ENCODE measurements at places on chromosomes 3 and 15.

- DNase-seq = no peak
Observed at GRCh38 chr3:98326105-98326893, 27.4 kb upstream of the OR5K4 start.

DNA sequence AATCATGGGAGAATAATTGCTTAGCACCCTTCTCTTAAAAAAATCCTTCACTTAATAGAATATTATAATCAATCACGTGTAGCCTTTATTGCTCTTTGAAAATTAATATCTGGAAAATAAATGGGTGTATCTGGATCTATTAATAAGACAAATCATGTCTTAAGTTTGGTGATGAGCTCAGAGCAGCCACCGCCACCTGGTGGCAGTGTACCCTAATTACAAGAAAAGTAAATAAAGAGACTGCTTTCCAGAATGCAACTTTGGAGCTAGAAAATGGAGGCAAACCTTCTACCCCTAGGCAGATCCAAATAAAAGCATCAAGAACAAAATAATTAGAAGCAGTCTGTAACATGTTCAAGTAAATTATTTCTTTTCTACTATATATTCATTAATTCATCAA is 43.5 kb downstream of the EPHB1 start:
- DNase-seq = no peak

- DNase-seq = no peak
Observed at GRCh38 chr3:149356044-149356592, 21.3 kb downstream of the TM4SF1 start.

DNA sequence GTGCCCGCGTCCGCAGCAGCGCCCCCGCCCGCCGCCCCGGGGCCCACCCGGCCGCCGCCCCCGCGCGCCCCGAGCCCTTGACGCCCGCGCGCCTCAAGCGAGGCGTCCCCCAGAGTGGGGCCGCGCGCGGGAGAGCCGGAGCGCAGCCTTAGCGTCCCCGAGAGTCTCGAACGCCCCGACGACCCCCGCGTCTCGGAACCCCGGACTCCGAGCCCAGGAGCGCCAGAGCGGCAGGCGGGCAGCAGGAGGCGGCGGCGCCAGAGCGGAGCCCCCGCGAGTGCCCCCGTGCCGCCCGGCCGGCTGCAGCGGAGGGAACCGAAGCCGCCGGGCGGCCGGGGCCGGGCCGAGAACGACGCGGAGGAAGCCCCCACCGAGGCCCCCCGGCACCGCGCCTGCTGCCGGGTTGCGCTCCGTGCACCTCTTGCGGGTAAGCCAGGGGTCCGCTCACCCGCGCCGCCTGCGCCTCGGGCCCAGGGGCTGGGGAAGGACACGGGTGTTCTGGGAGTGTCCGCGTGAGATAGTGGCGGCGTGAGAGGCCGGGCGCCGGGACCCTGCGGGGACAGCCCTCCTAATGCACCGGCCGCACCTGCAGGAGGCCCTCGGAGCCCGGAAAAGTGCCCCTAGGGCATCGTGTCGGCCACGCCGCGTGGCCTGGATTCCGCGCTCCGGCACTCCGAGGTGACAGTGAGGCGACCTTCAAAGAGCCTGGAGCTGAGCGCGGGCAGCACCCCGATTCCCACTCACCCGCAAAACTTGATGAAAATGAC is 52.0 kb upstream of the ULK4 start:
- DNase-seq = no peak

GRCh38 chr3:52144034-52144795 is 10.0 kb downstream of the POC1A start:
- peak; percentile 5 for DNase-seq

- DNase-seq = no peak
Observed at GRCh38 chr3:196558476-196558875, 9.9 kb downstream of the WDR53 start.

GRCh38 chr3:139491027-139491700 is 14.8 kb upstream of the RBP2 start:
- DNase-seq = no peak

DNA sequence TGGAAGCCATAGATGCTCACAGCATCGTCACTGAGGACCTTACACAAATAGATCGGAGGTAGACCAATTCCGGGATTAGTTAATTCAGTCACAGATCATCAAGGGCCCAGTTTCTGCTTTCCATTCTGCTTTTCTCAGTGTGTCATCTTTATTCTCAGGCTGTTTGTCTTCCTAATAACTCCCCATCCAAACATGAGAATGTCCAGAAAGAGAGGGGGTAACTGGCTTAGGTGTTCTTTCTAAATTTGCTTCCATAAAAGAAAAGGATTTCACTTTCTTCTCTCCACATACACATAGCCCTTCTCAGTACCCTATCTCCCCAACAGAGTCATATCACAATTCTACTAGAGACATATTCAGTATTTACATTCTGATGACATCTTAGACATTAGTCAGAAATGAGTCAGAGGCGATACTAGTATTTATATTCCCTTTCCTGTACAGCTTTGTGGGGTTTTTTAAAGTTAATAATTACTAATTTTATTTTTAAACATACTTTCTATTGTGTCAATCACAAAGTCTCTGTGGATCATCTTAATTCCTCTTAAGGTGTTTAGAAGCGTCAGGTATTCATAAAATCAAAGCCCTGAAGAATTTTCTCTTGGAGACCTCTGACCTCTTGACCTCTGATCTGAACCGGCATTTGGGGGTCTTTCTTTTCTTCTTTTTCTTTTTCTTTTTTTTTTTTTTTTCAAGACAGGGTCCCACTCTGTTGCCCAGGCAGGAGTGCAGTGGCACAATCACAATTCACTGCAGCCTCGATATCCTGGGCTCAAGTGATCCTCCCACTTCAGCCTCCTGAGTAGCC is 24.3 kb upstream of the IL12A start:
- DNase-seq = no peak

- no peak for DNase-seq
Observed at GRCh38 chr3:149316437-149316836, 17.0 kb downstream of the TM4SF18 start.

- DNase-seq = no peak
Observed at GRCh38 chr3:50610181-50610971, 1.2 kb downstream of the CISH start.

DNA sequence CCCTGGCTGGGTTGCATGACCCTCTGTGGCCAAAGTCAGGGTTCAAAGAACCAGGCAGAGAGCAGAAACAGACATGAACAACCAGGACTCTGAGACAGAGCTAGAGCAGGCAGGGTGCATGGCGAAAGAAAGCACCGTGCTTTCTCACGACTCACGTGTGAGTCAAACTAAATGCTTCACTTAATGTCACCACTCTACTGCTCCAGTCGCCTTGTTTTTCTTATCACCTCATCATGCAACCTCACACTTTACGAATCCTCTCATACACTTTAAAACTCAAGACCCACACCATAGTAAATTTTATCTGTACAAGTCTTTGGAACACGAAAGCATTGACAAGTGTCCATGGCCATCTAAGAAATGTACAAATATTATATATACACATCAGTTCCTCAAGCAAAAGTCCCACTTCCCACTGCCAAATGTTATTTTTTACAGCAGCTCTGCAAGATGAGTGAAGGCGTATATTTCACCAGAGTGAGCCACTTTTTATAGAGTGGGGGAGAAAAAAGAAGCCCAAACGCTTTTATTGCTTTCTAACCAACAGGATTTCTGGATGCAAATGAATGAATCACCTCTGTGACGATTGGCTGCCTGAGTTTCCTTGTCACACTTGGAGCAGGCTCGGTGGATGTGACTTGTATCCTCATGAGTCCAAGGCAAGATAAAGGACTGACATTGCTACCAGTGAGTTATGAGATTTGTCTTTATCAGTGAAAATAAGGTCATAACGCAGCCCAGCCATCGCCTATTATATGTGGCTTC is 16.0 kb upstream of the MEGF11 start:
- DNase-seq = no peak

DNA sequence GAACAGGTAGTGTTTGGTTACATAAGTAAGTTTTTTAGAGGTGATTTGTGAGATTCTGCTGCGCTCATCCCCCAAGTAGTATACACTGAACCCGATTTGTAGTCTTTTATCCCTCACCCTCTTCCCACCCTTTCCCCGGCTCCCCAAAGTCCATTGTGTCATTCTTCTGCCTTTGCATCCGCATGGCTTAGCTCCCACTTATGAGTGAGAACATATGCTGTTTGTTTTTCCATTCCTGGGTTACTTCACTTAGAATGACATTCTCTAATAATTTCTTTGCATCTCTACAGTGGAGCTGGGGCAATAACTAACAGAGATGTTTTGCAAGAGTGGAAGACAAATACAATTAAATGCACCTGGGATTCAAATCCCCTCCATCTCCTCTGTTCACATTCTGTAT is 93.2 kb downstream of the TP63 start:
- no peak for DNase-seq

DNA sequence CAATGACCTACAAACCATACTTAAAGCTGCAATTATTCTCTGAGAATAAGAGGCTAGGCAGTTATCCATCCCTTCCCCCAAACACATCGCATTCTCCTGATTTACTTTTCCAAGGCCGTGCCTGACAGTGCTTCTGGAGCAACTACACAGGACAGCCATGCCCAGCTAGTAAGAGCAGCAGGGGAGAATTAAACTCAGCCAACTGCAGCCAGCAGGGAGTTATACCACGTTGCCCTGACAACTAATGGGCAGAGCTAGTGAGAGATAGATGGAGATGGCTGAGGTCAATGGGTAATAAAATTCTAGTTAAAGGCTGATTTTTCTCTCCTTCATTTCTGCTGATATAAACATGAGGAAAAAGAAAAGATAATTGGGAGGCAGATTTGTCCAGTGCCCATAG is 193.8 kb upstream of the PPP2R3A start:
- no peak for DNase-seq

DNA sequence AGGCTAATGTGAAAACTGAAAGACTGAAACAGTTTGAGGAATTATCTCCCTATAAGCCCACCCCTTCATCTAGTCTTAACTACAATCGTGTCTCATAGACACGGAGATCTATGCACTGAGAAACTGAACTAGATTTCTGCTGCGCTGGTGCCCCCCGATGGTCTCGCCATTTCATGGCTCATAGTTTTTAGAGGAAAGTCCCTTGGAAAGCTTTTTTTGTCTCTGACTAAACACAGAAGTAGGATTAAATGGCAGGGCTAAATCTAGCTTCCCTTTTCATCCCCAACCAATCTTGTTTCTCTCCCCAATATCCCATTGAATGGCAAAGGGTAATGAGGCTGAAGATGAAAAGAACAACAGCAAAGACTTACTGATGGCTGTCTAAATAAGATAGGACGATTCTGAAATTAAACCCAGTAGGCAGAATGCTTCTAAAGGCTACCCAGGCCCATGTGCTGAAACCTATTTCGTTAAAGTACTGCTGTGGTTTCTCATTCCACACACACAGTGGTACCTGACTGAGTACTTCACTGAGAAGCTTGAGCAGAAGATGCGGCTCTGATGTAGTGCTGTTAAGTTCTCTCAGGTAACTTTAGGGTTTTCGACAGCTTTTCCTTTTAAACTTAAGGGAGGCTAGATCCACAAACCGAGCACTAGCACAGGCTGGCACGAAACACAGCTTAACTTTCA is 142.7 kb downstream of the GADL1 start:
- no peak for DNase-seq

GRCh38 chr3:126606001-126606400 is 47.3 kb upstream of the C3orf22 start:
- DNase-seq = no peak

DNA sequence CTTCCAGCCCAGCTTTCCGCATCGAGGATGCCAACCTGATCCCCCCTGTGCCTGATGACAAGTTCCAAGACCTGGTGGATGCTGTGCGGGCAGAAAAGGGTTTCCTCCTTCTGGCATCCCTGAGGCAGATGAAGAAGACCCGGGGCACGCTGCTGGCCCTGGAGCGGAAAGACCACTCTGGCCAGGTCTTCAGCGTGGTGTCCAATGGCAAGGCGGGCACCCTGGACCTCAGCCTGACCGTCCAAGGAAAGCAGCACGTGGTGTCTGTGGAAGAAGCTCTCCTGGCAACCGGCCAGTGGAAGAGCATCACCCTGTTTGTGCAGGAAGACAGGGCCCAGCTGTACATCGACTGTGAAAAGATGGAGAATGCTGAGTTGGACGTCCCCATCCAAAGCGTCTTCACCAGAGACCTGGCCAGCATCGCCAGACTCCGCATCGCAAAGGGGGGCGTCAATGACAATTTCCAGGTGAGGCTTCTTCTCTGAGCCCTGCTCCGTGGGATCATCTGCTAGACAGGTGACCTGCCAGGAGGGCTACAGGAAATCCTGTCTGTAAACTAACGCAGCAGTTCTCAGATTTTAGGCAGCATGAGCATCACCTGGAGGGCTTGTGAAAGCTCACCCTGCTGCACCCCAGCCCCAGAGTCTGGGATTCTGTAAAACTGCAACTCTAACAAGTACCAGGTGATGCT is 1.6 kb downstream of the THBS1 start:
- DNase-seq = no peak

DNA sequence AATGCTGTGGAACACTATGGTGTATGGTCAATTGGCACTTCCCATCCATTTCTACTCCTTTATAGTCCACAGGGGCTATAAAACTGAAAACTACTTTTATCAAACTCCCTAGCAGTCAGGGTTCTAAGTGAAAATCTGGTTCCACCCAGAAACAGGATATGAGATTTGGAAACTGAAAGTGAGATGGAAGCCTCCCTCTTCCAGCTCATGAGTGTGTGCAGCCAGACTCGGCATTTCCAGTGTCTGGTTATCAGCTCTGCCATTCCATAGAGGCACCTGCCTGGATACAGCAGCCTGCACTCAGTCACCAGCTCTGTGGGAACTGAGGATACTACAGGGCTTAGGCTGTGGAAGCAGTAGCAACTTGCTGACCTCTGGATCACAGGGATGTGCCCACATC is 14.7 kb upstream of the PLA2G4F start:
- no peak for DNase-seq

DNA sequence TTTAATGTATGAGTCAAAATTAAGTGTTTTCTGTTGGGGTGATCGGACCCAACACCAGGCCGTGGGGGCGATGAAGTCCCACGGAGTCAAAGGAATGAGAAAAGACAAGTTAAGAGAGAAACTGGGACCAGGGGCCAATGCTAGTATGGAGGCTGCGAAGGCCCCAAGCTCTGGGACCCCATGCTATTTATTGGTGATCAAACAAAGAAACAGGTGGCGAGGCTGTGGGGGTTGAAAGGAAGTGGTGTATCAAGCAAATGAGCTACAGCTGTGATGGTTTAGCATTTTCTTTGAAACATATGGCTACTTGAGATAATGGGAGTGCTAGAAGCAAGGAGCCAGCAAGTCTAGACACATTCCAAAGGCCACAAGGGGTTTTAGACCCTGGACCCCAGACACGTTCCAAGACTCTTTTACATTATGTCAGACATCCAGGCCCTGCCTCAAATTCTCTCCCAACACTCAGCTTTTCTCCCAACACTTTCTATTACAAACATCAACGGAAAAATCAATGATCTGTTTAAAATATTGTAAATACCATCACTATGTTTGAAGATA is 56.0 kb upstream of the SNRPN start:
- DNase-seq = no peak

DNA sequence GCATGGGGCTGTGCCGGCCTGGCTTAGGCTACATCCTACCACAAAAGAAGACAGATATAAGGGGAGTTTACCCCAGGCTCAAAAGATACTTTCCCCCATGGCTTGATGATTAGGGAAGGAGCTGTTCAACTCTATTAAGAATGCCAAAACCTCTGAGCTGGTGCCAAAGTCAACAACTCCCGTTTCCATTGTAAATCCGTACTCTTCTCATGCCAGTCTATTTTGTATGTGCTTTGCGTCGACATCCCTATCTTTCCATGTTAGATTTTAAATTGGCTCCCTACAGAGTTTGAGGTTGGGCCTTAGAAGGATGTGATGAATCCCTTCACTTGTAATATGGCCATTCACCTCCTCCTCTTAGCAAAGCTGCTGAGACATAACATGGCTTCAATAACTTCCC is 46.9 kb downstream of the RLBP1 start:
- DNase-seq = no peak

GRCh38 chr3:42198709-42199108 is 67.3 kb downstream of the CCK start:
- no peak for DNase-seq
